ENCODE measurements at places on chromosomes 16 and 17.

DNA sequence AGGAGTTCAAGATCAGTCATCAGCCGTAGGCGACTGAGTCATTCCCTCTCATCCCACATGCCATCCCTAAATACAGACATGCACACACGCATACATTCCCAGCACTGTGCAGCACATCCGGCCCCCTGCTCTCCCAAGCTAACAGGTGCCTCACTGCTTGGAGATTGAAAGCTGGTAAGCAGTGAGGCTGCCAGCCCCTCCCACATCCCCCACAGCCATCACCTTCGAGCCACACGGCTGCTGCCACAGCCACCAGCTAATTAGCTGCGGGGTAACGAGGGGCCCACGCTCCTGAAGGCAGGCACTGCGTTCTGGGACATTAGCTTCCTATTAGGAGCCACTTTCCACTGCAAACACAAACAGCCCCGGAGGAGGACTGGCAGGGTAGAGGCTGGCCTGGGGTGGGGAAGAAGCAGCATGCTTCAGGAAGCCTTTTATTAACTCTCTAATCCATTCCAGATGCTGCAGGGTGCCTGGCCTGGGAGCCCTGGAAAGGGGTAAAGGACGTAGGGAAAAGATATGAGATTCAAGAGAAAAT lies 179.6 kb downstream of the CCT6B start:
- DNase-seq = no peak

DNA sequence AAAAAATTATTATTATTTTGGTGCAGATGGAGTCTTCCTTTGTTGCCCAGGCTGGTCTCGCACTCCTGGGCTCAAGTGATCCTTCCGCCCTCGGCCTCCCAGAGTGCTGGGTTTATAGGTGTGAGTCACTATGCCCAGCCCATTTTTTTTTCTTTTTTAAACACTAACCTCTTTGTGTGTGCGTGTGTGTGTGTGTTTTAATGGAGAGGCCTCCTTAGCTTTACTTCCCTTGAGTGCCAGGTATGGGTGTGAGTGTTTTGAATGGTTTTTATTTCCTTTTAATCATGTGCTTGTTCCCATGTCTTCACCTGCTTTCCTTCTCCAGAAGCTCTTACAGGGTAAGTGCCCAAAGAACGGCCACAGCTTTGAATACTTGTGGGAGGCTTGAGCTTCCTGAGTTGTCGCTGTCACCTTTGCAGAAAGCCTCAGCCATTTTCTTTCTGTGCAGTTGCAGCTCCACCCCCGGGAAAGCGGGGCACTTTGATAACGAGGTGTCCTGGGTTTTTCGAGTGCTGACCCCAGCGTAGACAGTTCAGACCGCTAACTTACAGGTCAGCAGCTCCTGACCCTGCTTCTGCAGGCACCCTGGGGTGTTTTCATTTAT lies 22.6 kb downstream of the AKAP1 start:
- DNase-seq = no peak

- DNase-seq = no peak
These were observed 9.8 kb upstream of the MED11 start for GRCh38 chr17:4721203-4722135.

DNA sequence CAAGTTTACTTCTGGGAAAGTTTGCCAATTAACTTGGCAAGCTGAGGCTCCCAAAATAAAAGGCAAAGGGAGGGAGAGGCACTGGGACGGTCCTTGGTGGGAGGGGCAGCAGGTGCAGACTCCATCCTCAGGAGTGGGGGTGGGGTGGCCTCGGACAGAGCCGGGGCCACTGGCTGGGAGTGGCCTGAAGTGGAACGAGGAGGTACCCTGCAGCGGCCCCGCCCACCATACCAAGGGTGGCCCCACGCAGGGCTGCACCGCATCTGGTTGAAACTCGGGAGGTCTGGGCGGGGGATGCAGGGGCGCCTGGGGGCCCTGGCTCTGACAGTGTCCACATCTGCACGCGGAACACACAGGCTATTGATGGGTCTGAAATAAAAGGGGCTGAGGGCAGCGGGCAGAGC lies 42.4 kb upstream of the SLC38A10 start:
- no peak for DNase-seq

DNA sequence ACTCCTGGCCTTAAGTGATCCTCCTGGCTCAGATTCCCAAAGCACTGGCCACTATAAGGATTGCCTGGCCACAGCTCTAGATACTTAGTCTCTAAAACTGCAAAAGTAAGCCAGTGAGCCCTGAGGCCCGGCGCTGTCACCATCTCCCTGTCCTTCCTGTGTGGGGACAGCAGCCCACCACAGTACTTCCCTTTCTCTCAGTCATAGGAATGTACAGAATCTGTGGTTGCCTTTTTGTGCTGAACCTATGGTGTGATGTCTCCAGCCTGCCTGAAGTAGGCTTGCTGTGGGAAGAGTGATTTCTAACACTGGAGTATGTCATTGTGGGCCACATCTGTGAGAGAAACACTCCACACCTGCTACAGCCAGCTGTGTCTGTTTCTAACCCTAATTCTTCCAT lies 24.7 kb downstream of the NTAN1 start:
- no peak for DNase-seq

DNA sequence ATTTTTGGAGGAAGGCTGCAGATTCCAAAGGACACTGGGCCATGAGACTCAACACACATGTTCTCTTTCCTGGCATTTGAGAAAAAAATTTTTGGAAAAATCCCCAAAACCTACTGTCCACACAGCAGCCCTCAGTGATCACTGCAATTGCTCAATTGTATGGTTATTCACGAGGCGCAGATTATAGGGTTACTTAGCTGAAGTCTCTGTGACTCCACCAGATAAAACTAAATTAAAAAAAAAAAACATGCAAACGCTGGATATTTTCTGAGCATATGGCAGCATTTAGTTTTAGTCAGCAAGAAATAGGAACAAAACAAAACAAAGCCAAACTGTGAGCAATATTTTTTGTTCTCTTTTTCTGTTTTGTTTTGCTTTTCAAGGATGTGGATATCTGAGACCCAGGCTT lies 83.8 kb upstream of the FAM20A start:
- DNase-seq = no peak

DNA sequence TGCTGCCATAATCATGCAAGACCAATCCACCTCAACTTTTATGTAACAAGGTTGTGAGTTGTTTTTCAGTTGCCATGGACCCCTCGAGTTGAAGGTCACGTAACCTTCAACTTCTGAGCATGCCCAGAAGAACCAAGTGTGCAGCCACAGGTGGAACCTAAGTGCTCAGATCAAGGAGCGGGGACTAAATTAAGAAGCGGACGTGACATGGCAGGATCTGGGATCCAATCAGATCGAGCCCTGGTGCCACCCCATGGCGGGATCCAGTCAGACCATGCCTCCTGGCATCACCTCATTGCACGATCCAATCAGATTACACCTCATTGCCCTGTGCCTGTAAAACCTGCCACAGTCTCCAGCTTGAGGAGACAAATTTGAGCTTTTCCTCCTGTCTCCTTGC lies 204.5 kb upstream of the CDH5 start:
- no peak for DNase-seq

DNA sequence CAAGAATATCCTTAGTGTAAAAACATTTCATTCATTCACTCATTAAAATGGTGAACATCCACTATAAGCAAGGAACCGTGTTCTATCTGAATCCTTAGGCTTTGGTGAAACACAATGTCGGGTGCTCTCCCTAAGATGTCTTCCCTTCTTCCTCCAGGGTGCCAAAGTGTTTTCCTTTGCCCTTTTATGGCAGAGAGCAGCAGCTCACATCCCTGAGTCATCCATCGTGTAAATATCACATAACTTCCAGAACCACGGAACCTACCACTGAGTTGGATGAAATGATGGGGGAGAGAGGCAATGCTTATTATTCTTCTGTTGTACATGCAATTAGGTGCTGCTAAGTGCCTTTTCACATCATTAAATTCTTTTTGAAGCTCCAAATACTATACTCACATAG lies 50.2 kb downstream of the DNAH3 start:
- no peak for DNase-seq

DNA sequence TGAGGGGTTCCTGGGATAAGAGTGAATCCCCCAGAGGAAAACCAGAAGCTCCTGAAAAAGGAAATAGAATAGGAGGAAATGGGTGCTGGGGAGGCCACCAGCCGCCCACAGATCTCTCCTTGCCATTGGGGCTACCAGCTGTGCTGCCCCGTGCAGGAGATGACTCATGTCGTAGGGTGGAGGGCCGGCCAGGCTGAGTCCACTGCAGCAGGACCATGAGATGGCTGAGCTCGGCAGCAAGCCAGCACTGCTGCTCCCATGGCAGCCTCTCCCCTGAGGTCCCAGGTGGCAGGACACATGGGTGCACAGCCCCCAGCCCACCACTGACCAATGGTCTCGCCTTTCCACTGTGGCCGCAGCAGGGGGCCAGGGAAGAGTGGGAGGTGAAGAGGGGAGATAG lies 95.5 kb downstream of the GNAO1 start:
- no peak for DNase-seq

- peak; percentile 40 for DNase-seq
These were observed 4.7 kb downstream of the NOD2 start for GRCh38 chr16:50697881-50698767.

- DNase-seq = no peak
These were observed 1152.0 kb upstream of the CDH8 start for GRCh38 chr16:63188086-63188771.

GRCh38 chr17:42509841-42510240 lies 26.2 kb upstream of the NAGLU start:
- DNase-seq = no peak

- no peak for DNase-seq
These were observed 20.3 kb upstream of the NACA2 start for GRCh38 chr17:61611323-61611722.

DNA sequence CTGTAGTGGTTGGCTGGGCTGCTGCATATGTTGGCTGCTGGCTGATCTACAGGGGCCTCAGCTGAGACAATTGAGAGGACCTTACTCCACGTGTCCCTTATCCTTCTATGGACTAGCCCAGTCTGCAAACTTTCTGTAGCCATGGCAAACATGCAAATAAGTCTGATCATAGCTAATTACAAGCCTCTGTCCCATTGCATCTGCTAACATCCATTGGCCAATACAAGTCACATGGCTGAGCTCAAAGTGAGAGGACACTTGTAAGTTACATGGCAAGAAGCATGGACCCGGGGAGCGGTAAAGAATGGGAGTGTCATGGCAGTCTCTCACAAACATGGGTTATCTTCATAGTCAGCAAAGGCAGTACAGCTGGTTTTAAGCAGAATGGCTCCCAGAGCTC lies 11.6 kb upstream of the IL4R start:
- no peak for DNase-seq

GRCh38 chr17:22145605-22146178 lies 453.4 kb downstream of the KCNJ18 start:
- no peak for DNase-seq

DNA sequence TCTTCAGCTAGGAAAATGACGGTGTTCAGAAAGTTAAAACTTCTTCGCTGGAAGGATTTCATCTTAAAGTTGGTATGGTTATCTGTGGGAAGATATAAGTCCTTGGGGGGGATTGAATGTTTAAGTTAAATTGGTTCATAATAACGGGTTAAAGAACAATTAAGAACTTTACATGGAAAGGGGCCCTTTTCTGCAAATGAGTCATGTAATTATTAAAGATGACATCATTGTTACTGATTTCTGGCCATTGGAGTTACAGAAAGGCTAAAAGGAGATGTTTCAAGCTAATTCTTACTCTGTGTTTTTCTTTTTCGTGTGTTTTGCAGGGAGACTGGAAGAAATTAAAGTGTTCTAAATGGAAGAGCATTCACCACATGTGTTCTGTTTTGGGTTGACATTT lies 20.6 kb upstream of the ABCA3 start:
- DNase-seq = no peak

DNA sequence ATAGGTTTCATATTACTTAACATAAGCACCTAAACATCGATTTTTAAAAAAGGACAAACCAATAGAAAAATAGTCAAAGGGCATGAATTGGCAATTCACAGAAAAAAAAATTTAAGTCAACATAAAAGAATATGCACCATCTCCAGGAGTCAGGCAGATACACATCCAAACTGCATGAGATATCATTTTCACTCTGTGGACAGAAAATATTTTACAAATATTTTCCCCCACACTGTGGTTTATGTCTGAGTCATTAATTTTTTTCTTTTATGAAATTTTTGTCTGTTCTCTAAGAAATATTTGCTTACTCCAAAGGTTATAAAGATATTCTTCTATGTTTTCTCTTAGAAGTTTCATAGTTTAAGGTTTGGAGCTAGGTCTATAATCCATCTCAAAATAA lies 74.4 kb upstream of the DNAH17 start:
- DNase-seq = no peak

DNA sequence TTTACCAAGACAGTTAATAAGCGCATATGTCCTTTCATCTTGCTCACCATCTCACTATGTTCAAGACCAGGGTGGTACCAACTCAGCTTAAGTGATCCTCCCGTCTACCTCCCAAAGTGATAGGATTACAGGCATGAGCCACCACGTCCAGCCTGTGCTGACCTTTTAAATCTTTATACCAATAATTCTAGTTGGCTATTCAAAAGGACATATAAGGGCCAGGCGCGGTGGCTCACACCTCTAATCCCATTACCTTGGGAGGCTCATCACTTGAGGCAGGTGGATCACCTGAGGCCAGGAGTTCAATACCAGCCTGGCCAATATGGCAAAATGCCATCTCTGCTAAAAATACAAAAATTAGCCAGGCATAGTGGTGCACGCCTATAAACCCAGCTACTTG lies 2.4 kb downstream of the CEP95 start:
- no peak for DNase-seq

Measured in activated CD8-positive, alpha-beta memory T cell treated with anti-CD3 and anti-CD28 coated beads, Interleukin-2, amount 50 U/mL, for 4 hours (primary cell).